ENCODE measurements at places on chromosomes 16 and 17.

DNA sequence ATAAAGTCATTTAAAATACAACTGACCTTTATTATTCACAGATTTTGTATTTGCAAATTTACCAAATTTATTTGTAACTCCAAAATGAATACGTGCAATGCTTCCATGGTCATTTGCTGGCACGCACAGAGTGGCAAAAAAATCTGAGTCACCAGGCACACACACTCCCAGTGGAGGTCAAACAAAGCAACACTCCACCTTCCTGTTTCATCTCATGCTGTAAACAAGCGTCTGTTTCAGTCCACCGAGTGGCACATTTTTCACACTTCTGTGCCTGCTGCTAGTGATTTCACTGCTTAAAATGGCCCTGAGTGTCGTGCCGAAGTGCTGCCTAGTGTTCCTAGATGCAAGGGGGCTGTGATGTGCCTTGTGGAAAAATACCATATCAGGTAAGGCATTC, 17.8 kb upstream of the ITGAE start:
- no peak for DNase-seq

- DNase-seq, result no peak
Measured at GRCh38 chr17:82881324-82881823, 41.6 kb upstream of the ZNF750 start.

- no peak for DNase-seq
Measured at GRCh38 chr17:11583306-11583992, 14.8 kb upstream of the DNAH9 start.

GRCh38 chr17:57440522-57441269, 184.4 kb downstream of the MSI2 start:
- peak; percentile 64 for DNase-seq

DNA sequence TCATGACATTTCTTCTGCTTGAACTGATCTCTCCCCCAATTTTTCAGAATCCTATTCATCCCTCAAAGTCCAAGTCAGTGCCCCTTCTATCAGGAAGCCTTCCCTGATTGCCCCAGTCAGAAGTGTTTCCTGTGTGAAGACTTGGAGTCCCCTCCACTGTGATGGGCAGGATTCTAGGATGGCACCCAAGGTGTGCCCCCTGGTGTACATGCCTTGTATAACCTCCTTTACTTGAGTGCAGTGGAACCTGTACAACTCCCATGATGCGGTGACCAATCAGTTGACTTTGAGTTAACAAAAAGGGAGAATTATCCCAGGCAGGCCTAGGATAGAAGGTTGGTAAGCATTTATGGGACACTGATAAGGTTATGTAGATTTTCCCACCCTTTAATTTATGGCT, 23.4 kb downstream of the MYH13 start:
- no peak for DNase-seq

DNA sequence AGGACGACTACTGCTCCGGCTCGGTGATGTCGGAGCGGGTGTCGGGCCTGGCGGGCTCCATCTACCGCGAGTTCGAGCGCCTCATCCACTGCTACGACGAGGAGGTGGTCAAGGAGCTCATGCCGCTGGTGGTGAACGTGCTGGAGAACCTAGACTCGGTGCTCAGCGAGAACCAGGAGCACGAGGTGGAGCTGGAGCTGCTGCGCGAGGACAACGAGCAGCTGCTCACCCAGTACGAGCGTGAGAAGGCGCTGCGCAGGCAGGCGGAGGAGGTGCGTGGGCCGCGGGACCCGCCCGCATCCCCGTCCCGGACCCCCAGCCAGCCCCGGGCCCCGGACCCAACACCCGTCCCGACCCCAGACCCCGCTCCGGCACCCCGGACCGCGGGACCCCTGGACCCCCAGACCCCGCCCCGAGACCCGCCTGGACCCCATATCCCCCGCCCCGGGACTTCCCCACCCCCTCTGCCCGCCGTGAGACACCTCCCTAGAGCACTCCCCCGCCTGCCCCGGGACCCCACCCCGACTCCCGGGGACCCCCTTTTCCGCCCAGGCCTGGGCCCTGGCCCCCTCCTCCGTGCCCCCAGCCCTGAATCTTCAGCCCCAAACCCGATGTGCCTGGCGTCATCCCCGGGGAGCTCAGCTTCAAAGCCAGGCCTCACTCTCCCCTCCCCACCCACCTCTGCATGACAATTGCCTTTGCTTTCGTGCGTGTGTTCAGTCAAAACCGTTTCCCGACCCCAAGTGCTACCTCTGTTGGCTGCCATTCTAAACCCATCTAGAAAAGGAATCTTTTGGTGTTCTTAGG, 594 bp downstream of the MAPK8IP3 start:
- DNase-seq, result peak; percentile 12

GRCh38 chr17:1958134-1958881, 66.8 kb downstream of the RTN4RL1 start:
- DNase-seq, result no peak
